RKO (cell line): ENCODE measurements at places on chromosomes 5 and 9.

GRCh38 chr5:74529101-74529500 lies 111.4 kb downstream of the ENC1 start:
- DNase-seq, result no peak

- DNase-seq, result no peak
These were observed 382.3 kb upstream of the SLC30A5 start for GRCh38 chr5:68711293-68712200.

GRCh38 chr5:146015001-146015400 lies 78.6 kb downstream of the SH3RF2 start:
- DNase-seq, result no peak

DNA sequence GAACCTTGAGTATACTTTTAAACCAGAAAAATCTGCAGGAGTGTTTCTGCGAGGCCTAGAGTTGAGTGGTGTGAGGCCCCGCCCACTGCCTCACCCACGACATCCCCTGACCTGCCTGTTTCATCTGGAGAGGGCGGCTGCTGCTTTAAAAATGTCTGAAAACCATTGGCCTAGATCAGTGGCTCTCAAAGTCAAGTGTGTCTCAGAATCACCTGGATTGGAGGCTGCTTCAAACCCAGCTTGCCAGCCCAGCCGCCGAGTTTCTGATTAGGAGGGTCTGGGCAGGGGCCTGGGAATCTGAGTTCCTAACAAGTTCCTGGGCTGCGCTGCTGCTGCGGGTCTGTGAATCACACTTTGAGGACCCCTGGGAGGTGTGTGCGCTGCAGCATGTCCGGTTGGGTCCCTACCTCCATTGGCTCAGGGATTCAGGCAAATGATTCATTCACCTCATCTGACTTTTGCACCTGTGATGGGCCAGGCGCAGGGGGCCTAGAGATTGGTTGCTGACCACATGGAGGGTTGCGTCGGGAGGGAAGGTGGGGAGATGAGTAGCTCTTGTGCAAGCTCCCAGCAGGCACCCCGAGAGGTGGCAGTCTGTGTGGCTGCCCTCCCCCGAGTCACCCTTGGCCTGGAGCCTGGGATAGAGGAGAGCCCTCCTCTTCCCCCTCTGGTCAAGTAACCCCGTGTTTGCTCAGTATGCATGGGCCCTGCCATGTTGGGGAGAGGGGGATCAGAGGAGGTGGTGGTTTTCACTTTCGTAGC lies 27.6 kb upstream of the HMCN2 start:
- no peak for DNase-seq

GRCh38 chr9:107976767-107977166 lies 487.2 kb upstream of the KLF4 start:
- DNase-seq, result no peak

- peak; percentile 19 for DNase-seq
These were observed 705 bp downstream of the PWWP2A start for GRCh38 chr5:160118349-160119141.

- DNase-seq, result no peak
These were observed 36.7 kb upstream of the CCDC112 start for GRCh38 chr5:115333164-115333563.

GRCh38 chr9:38437193-38437823 lies 13.1 kb upstream of the IGFBPL1 start:
- DNase-seq, result no peak

DNA sequence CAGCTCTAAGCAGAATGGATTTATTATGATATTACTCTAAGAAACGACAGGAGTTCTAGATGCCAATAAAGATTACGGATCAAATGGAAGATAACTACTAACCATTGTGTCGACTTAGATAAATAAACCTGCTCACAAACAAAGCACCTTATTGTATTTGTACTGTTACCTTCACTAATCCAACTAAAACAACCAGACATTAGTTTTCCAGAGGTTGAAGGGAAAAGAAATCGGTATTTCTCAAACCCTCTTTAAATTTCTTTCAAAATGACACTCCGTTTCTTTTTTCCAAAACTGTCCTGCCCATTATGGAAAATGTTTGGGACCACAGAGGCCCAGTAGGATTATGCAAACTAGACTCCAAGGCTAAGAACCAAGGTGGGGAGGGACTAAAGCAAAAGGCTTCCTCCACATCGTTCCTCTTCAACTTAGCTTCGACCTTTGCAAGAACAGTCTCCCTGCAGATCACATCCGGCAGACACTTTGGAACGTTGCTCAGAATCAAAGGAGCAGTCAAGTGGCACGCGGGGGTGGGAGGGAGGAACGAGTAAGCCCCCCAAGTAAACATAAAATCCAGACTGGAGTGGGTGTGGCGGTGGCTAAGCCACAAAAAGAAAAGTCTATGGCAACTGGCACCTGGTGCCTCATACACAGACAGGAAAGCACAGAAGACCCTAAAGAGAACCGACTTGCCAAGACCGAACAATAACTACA lies 2.7 kb downstream of the MLLT3 start:
- no peak for DNase-seq

DNA sequence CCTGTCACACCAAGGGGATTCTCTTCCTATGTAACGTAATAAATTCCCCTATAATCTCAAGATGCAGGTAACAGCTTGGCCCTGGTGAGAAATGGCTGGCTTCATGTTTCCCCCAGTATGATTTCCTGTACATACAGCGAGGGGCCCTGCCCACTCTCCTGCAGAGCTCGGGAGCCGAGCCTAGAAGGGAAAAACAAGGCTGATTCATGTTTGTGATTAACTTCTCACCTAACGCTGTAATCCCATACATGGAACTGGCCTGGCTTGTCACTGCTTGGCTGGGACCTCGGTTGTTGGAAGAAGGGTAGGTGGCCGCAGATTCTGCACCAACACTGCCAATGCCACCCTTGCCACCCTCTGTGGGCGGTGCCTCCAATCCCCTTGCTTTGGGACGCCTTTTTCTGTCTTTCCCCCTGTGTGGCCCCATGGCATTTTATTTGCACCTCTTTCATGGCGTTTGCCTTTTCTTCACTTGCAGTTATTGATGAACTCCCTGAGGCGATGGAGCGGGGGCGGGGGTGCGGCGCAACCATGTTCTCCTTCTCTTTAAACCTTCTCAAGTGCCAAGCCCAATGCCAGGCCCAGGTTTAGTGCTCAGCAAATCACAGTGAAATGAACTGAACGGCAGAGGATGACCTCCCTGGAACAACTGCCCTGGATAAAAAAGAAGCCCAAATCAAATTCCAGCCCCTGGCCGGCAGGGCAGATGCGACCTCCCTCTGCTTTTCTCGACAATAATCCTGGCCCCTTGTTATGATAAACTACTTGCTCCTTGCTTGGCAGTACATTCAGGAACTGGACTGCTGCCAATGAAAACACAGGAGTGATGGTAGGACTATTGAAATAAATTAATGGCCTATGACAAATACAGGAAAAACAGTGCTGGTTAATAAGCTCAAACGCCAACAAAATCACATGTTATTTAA lies 108.1 kb downstream of the TMEM174 start:
- no peak for DNase-seq

GRCh38 chr9:136295542-136296433 lies 8.1 kb downstream of the CCDC187 start:
- DNase-seq, result no peak

GRCh38 chr5:83433891-83434290 lies 37.7 kb upstream of the VCAN start:
- no peak for DNase-seq

DNA sequence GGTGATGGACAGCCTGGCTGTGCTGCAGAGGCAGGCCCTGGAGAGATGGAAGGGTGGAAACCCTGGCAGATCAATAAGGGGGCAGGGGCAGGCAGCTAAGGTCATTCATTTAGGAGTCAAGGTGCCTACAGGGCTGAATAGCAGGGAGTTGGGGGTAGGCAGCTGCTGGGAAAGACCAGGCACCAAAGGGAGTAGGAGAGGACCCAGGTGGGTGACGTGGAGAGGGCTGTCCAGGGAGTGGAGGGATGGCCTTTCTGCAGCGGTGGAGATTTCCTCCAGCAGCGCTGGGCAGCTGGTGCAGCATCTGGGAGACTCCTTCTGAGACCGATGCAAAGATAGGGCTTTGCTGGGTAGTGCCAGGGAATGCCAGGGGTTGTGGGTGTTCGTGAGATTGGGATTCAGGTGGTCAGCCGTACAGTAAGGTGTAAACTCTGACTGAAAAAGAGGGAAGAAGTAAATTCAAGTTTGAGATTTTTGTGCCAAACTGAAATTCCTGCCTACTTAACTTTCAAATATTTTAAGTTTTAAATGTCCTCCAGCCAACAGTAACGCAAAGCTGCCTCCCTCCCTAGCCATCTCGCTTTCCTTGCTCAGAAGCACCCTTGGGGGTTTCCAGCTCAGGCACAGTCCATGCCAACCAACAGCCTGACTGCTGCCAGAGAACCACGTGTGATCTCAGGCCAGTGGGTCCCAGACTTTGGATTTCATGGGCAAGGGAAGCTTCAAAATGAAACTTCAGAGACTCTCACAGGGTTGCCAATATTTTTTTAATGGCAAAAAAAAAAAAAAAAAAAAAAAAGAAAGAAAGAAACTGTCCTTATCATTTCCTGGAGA lies 18.6 kb upstream of the ANGPTL2 start:
- DNase-seq, result no peak

- no peak for DNase-seq
These were observed 12.2 kb downstream of the BHMT2 start for GRCh38 chr5:79081779-79082178.

DNA sequence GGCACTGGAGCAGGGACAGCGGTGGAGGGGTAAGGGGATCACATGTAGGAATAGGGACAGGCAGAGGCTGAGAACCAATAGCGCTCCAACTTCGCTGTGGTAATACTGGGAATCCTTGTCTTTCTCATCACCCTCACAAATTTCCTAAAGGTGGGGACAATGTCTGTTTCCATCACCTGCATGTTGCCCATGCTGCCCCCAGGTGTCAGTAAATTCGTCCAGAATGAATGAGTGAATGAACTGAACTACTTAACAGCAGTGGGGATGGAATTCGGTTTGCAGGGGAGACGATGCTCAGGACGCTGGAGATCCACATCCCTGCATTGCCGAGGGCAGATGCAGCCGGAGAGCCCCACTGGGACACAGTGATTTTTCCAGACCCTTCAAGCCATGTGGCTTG lies 129.9 kb downstream of the PDZD2 start:
- DNase-seq, result no peak

DNA sequence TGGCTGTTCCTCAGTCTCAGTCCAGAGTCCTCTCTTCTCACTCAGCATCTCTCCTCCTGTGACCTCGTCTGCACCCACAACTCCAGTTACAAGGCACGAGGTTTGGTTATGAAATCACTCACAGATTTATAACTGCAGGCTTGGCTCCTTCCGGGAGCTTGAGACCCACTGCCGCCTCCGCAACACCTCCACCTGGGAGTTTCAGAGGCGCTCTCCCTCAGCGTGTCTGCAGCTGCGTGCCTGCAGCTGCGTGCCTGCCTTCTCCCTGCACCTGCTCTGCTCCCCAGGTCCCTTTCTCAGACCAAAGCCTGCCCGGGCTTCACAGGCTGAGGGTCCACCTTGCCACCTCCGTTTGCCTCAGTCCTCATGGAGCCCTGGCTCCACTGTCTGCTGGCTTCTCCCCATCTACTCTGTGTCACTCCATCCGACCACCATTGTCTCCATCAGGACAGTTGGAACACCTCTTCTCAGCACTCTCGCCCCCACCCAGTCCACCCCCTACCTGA lies 51.5 kb downstream of the HRH2 start:
- no peak for DNase-seq

DNA sequence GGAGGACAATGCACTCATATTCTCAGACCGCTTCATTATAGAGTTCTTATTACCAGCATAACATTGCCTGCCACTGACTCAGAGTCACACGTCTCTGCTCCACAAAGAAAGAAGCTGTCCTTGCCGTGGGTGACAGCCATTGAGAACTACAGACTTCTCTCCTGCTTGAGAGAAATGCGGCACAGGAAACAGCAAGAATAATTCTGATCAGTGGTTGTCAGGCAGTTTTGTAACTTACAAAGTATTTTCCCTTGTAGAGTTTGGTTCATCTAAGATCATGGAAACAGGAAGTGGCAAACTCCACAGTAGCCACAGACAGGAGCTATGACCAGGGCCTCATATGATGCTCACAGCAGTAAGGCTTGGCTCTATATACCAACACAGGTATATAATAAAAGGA lies 47.0 kb downstream of the KCNV2 start:
- no peak for DNase-seq

DNA sequence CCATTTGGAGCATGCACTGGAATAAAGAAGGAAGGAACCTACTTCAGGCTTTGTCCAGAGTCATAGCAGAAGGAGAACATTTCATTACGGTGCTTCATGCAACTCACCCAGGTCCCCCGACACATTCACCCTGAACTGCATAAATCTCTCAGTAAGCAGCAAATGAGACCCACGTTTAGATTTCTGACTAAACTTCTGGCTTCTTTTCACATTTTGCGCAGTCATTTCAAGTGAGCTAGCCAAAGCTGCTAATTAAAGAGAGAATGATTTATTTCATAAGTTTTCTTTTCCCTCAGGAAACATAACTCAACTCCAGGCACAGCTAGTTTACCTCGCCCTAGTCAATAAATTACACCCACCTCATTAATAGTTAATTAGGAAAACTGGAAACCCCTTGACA lies 88.6 kb upstream of the GAS1 start:
- DNase-seq, result no peak

DNA sequence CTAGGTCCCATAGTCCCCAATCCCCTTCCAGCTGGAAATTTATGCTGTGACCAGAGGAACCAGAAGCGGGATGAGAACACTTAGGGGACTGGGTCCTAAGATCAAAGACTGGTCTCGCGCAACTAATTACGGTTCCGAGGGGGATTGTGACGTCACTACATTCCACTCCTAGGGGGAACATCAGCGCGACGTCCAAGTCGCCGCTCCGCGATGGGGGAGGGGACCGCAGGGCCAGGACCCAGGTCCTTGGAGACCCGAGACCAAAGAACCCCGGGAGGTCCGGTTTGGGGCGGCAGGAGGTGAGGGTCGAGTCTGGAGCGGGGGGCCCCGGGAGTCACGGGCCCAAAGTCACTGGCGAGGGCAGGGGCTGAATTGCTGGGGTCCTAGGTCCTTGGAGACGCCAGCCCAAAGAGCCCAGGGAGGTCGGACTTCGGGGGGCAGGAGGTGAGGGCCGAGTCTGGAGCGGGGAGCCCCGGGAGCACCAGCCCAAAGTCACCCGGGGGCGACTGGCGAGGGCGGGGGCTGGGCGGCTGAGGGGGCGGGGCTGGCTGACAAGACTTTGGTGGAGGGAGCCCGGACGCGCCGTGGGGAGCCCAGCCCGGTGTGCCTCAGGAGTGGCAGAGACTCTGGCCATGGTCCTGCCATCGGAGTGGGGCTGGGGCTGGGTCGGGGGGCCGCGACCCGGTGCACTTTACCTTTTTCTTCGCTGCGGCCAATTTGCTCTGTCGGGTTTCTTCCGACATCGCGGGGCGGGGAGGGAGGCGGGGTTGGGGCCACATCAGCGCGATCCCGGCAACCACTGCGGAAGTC lies at the start of gene GOLGA2:
Gene GOLGA2 (minus strand): TSS at position 810 of the 810 bp plus-strand sequence. CDS start 31 bp downstream, at position 779.
- DNase-seq, result peak; percentile 61

GRCh38 chr5:7250611-7251010 lies 145.3 kb upstream of the ADCY2 start:
- DNase-seq, result no peak

GRCh38 chr9:106859957-106860720 lies 2.8 kb upstream of the ZNF462 start:
- no peak for DNase-seq

DNA sequence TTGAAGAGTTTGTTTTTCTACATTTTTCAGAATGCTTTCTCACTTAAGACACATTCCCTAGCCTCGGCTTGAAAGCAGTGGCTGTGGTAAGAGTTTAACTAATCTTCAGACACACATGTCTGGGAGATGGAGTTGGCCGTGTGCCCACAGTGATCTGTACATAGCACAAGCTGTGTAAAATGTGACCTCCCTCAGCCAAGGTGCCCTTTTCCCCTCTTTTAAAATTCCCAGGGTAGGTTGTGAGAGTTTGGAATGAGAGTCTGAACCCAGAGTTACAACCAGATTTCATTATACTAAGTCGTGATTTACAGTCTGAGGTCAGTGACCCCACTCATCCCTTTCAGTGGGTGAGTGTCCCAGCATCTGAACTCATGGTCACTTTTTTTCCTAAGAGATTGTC lies 230.4 kb downstream of the DOCK8 start:
- DNase-seq, result no peak
